ENCODE measurements at places on chromosomes 2 and 18. TPM values are rescaled to one million over a fixed set of nuclear protein-coding genes. Genes with fewer than 3 reads are reported as not detected.

The AKAIN1 gene
- not detected for polyA plus RNA-seq

DNA sequence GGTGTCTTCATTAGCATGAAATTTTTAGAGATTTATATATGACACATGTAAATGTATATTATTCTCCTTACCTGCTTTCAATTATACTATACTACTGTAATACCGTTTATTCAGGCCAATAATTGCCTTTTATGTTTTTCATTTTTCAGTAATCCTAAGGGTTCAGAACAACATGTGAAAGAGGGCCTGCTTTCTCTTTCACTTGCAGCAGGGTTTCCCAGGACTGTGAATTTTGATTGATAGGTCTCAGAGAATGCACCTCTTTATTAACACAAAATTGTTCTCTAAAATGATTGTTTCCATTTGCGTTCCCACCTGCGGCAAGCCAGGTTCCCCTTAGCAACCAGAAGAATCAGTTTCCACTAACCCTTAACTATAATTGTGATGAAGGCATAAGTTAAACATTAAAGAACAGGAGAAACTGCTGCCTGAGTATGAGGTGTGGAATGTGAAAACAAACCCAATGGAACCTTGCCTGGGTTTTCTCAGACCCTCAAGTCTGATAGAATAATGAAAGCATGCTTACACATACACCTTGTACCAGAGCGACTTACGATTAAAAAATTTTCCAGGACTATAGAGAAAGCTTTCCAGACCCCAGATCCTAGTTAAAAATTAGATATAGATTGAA lies 1591.2 kb upstream of the LRRTM1 start:
- DNase-seq: no peak

The SCN3A gene
- polyA plus RNA-seq: not detected

GRCh38 chr2:147214914-147215313 lies 629.9 kb upstream of the ACVR2A start:
- no peak for DNase-seq

The C2orf76 gene
- polyA plus RNA-seq: 49.3 TPM

- DNase-seq: no peak
These were observed 18.4 kb downstream of the NAPG start for GRCh38 chr18:10544093-10544748.

- no peak for DNase-seq
These were observed 3.0 kb upstream of the GBX2 start for GRCh38 chr2:236171181-236171679.

The UGT1A6 gene
- polyA plus RNA-seq: not detected

The CFAP210 gene
- not detected for polyA plus RNA-seq

- DNase-seq: no peak
These were observed 415.9 kb downstream of the SLC4A3 start for GRCh38 chr2:220043155-220043989.

DNA sequence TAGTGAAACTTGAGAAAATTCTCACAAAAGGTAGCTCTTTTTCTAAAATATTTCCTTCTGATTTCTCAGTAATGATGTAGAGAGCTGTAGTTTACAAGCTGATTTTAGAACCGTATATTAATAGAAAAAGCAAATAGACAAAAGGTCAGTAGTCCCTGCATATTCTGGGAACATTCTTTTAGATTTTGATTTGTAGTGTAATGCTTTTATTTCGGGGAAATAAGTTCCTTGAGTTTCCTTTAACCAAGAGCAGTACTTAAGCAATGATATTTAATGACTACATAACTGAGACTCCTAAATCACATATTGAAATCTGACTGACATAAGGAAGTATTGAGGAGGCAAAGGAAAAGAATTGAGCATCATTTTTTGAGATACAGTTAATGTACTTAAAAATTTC lies 22.4 kb downstream of the NBEAL1 start:
- DNase-seq: no peak

GRCh38 chr2:76437564-76437963 lies 726.8 kb upstream of the GCFC2 start:
- DNase-seq: no peak

- no peak for DNase-seq
These were observed 35.0 kb upstream of the ID2 start for GRCh38 chr2:8646731-8647461.

DNA sequence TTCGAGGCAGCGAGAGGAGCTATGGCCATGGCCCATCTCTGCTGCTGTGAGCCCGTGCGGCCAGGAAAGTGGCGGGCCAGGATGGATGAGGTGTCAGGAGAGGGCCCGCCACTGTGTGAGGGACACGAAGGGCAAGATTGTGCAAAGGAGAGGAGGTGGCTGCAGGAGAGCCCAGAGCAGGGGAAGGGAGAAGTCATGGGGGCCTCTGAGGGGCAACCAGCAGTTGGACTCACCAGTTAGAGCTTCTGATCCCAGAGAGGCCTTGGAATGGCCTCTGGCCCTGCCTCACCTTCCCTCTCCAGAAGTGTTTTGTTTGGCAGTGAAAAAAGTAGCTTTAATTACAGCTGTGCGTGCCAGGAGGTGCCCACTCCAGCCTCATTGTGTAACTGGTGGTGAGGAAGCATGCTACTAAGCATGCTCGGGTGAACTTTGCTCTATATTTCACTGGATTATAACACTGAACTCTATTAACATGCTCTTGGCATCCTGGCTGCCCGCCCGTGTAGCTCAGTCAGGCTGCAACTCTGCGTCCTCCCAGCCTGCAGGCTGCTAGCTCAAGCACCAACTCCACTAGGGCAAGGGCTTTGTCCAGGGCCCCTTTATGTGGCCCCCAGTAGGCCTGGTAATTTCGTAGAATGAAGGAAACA lies 34.2 kb downstream of the IMPA2 start:
- DNase-seq: no peak

GRCh38 chr2:22999951-23000350 lies 385.0 kb upstream of the KLHL29 start:
- no peak for DNase-seq

The NAT8 gene
- not detected for polyA plus RNA-seq

- DNase-seq: no peak
These were observed 56.7 kb upstream of the ZNF236 start for GRCh38 chr18:76765649-76766048.

GRCh38 chr2:104794441-104794840 lies 59.5 kb upstream of the POU3F3 start:
- no peak for DNase-seq

GRCh38 chr2:64204703-64205102 lies 60.5 kb upstream of the PELI1 start:
- no peak for DNase-seq

- no peak for DNase-seq
These were observed 152.5 kb downstream of the DTNA start for GRCh38 chr18:34862561-34862960.

- no peak for DNase-seq
These were observed 2.0 kb downstream of the GPC1 start for GRCh38 chr2:240437551-240437860.

DNA sequence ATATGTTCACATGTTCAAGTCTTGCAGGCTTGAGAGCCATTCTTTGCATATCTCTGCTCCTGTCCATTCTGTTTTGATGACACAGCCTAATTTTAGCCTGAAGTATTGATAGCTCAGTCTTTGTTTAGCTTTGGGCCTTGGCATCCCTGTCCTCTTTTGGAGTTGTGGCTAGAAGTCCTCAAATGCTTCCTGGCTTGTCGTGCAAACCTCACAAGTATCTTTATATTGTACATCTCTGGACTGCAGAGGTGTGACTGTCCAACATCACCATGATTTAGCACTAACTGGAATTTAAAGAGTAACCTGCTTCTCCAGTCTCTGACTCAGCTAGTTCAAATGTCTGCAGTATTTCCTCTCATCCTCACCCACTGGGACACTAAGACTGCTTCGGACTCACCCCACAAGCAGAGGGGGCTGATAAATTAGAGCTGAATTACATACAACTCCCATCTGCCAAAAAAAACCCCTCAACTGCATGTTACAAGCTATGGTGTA lies 11.7 kb downstream of the PFN4 start:
- no peak for DNase-seq

Data from immature natural killer cell (primary cell).